Effector memory CD4-positive, alpha-beta T cell (primary cell): ENCODE measurements at places on chromosomes 7 and 10.

- DNase-seq: no peak
Measured at GRCh38 chr10:104098358-104098925, 12.8 kb upstream of the COL17A1 start.

DNA sequence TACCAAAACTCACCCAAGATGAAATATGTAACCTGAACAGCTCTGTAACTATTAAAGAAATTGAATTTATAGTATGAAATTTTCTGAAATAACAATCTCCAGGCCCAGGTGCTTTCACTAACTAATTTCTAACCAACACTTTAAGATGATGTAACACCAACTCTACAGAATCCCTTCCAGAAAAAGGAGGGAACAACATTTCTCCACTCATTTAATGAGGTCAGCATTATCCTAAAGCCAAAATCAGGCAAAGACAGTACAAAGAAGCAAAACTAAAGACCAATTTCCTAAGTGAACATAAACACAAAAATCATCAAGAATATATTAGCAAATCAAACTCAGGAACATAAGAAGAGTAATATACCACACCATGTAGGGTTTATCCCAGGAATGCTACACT, 65.5 kb downstream of the KMT2C start:
- DNase-seq: no peak

DNA sequence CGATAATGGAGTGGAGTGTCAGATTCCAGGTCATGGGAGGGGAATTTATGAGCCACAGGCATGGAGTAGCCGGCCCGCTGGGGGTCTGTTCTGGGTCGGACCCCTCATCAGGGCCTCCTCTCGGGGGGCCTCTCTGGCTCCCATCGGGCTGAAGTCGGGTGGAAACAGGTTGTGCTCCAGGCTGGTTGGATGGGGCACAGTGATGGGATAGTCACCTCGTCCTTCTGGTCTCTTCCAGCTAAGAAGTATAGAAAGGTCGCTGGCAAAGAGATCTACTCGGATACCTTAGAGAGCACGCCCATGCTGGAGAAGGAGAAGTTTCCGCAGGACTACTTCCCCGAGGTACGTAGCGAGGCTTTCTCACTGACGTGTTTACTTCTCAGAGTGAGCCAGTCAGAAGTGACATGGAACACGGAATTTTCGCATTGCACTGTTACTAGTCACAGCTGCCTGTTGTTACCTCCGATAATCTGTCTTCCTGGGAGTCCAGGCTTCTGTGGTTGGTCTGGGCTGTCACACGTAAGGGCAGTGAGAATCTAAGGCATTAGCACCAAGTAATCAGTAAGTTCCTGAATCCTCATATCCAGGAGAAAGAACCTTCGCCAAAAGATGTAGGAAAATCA, 88.3 kb downstream of the NKX6-2 start:
- no peak for DNase-seq

- DNase-seq: no peak
Measured at GRCh38 chr7:81768951-81769778, 682 bp downstream of the HGF start.

- no peak for DNase-seq
Measured at GRCh38 chr10:128440513-128441160, 314.4 kb upstream of the MKI67 start.

- DNase-seq: no peak
Measured at GRCh38 chr7:3616306-3616705, 315.3 kb downstream of the SDK1 start.

GRCh38 chr7:130048906-130049305, 2.3 kb downstream of the ZC3HC1 start:
- DNase-seq: no peak

GRCh38 chr10:391305-391704, 256.1 kb downstream of the ZMYND11 start:
- no peak for DNase-seq

DNA sequence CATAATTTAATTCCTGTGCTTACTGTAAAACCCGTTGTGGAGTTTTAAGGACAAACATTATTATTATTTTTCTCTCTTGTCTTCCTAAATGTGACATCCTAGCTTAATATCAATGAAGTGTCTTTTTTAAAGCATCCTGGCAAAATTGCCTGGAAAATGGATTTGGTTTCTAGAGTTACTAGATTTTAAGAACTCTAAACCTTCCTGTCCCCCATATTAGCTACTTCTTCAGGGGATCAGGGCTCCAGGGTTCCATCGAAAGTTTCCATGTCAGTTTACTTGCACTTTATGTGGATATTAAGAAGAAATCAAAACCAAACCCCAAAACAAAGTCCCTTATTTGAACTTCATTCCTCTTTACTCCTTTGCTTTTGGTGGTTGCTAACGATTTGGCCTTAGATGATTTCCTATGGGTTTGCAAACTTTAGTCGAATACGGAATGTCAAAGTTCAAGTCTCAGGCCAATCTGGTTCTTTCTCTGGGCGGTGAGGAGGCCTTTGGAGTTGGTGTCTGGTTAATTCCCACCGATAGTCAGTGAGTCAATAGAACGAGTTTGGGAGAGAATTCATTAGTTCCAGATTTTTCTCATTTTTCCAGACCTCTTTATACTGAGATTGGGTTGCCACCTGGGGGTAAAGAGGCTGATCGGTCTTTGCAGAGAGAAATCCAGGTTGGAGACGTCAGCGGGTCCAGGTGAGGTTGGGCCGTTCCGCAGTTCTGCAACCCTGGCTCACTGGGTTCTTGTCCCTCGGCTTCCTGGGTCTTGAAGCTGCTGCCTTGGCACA, 1.1 kb downstream of the CUX1 start:
- DNase-seq: no peak

DNA sequence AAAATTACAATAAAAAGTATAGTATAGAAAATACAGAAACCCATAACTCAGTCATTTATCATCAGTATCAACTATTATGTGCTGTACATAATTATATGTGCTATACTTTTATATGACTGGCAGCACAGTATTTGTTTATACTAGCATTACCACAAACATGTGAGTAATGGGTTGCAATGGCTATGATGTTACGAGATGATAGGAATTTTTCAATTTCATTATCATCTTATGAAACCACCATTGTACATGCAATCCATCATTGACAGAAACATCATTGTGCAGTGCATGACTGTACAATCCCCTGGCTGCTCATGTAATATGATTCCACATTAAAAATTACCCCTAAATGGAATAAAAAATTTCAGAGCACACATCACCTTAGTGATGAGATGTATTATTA, 55.7 kb upstream of the TMEM229A start:
- DNase-seq: no peak
